ENCODE measurements at places on chromosomes 3 and 15.

GRCh38 chr15:65952391-65953053, 83.2 kb downstream of the RAB11A start:
- no peak for DNase-seq

DNA sequence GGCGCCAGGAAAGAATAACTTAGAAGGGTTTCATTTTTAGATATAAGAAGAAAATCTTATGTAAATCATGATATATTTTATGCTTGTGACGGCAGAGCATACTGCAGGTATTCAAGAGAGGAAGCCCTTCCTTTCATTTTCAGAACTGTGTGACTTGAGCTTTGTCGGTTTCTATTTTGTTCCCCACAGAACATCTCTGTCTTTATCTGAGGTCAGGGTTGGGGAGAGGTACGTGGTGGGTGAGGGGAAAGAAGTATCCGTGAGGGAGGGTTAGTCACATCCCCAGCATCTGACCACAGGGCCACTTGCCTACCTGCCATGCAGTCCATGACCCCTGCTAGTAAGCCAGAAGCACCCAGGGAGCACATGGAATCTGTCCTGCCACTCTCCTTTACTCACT, 126.5 kb downstream of the DGKG start:
- DNase-seq: no peak

DNA sequence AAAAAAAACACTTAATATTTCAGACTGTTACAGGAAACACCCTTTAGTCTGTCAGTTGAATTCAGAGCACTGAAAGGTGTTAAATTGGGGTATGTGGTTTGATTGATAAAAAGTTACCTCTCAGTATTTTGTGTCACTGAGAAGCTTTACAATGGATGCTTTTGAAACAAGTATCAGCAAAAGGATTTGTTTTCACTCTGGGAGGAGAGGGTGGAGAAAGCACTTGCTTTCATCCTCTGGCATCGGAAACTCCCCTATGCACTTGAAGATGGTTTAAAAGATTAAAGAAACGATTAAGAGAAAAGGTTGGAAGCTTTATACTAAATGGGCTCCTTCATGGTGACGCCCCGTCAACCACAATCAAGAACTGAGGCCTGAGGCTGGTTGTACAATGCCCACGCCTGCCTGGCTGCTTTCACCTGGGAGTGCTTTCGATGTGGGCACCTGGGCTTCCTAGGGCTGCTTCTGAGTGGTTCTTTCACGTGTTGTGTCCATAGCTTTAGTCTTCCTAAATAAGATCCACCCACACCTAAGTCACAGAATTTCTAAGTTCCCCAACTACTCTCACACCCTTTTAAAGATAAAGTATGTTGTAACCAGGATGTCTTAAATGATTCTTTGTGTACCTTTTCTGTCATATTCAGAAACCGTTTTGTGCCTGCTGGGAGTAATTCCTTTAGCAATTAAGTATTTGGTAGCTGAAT, 17.9 kb downstream of the TMEM43 start:
- DNase-seq: peak; percentile 29

GRCh38 chr3:53585049-53585448, 90.6 kb downstream of the CACNA1D start:
- DNase-seq: no peak

GRCh38 chr15:80978685-80979329, 10.8 kb downstream of the MESD start:
- DNase-seq: no peak

DNA sequence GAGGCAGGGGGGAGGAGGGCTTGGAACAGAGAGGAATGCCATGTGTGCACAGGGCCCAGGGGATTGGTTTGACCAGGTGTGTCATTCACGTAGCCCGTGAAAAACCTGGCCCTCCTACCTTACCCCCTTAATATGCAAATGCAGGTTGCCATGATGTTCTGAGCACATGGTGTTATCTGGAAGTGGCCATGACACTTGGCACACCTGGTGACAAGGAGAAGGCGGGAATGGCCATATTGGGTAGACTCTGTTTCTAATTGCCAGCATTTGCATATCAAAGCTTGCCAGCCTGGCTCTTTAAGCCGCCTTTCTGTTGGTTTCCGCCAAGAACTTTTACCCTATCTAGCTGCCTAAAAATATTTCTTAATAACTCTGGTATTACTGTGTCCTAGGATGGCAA, 202.1 kb upstream of the DPH6 start:
- no peak for DNase-seq

DNA sequence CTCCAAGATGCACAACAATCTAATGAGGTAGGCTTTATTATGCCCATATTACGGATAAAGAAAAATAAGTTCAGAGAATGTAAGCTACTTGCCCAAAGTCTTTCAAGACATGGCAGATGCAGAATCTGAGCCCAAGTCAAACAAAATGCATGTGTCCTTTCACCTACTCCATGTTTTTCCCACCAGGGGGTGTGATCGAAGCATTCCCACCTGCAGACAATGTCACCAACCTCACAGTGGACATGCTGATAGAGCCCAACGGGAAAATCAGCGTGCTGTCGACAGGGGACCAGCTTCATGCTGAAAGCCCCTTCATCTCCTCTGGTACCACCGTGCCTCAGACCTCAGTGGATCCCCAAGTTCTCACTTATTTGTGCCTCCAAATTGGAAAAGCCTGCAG, 99.8 kb upstream of the C15orf61 start:
- no peak for DNase-seq

- no peak for DNase-seq
Measured at GRCh38 chr3:27985369-27986035, 255.9 kb upstream of the CMC1 start.

DNA sequence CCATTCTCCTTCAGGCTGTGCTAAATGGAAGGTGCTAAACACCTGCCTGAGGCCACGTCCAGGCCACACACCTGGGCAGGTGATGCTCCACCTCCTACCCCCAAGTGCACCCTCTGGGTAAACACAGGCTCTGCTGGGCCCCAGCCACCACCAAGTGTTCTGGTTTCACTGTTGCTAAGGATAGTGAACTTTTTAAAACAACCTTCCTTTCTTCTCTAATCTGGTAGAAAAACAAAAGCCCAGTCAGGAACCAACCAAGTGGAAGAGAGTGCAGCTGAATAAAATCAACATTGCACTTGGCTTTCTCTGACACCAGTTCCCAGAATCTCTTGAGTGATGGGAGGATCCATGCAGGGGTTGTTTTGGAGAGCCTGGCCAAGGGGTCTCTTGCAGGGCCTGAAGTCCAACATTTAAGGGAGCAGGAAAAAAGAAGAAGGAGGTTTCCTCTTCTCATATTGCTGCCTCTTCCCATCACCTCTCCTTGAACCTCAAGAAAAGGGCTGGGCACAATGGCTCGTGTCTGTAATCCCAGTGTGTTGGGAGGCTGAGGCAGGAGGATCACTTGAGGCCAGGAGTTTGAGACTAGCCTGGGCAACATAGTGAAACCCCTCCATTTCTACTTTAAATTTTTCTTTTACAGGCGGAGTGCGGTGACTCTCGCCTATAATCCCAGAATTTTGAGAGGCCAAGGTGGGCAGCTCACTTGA, 26.2 kb upstream of the ATP13A3 start:
- DNase-seq: no peak

GRCh38 chr3:168272343-168272985, 176.7 kb upstream of the GOLIM4 start:
- DNase-seq: no peak

GRCh38 chr3:48013288-48013980, 2.8 kb downstream of the MAP4 start:
- no peak for DNase-seq

DNA sequence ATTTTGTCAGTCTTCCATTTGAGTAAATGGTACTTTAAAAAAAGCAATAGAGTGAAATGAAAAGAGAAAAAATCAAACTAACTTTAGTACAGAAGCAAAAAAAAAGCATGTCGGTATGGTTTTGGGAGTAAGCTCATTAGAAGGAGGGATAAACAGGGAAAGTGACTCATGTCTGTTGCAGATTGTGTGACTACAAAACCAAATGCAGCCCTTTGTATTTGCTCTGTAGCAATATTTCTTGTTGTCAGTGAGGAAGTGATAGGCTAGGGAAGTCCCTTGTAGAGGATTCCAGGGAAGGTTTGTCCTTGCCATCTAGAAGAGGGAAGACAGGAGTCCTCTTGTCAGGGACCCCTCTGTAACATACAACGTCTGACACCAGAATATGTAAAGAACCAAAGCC, 150.5 kb upstream of the POU1F1 start:
- no peak for DNase-seq

DNA sequence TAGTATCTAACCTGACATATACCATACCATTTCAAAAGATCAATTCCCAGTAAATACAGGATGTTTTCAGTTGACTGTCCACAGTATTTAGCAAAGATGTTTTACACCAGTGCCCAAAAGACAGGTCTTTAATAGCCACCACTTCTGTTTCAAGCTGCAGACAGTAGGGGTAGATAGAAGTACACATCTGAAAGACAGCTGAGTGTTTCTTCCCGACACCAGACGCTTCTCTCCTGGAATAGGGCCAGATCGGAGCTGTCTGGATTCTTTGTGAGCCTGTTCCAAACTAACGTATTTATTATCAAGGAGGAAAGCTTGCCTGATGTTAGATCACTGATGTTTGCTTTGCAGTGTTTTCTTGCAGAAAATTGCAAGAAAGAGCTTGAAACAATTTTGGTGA, 136.1 kb upstream of the RBMS3 start:
- no peak for DNase-seq

DNA sequence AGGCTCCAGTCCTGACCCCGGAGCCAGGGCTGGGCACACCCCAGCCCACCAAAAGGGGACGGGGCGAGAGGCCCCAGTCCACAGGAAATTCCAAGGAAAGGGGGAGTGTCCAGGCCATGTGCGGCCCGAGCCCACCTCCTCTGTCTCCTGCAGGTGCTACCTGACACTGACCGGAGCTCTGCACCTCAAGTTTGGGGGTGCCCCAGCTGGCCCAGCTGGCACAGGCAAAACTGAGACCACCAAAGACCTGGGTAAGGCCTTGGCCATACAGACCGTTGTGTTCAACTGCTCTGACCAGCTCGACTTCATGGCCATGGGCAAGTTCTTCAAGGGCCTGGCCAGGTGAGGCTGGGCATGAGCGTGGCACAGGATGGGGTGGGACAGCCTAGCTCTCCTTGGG, 44.9 kb downstream of the DNAH1 start:
- no peak for DNase-seq

GRCh38 chr3:184543256-184543655, 18.3 kb upstream of the EPHB3 start:
- no peak for DNase-seq

DNA sequence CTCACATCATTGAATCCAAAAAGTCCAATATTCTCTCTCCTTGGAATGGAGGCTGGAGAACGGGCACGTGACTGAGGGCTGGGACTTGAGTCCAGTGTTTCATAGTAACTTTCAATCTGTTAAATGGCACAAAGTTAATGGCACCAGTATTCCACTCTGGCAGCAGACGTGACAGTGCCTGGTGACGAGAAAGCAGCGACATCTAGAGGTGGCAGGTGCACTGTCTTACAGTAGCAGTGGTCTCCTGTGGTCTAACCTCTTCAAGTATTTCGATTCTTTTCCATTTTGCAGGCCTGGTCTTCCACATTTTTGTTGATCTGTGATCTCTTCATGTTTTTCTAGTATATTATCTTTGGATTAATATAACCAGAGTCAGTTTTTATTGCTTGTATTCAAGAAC, 107.1 kb downstream of the OXSM start:
- DNase-seq: no peak

DNA sequence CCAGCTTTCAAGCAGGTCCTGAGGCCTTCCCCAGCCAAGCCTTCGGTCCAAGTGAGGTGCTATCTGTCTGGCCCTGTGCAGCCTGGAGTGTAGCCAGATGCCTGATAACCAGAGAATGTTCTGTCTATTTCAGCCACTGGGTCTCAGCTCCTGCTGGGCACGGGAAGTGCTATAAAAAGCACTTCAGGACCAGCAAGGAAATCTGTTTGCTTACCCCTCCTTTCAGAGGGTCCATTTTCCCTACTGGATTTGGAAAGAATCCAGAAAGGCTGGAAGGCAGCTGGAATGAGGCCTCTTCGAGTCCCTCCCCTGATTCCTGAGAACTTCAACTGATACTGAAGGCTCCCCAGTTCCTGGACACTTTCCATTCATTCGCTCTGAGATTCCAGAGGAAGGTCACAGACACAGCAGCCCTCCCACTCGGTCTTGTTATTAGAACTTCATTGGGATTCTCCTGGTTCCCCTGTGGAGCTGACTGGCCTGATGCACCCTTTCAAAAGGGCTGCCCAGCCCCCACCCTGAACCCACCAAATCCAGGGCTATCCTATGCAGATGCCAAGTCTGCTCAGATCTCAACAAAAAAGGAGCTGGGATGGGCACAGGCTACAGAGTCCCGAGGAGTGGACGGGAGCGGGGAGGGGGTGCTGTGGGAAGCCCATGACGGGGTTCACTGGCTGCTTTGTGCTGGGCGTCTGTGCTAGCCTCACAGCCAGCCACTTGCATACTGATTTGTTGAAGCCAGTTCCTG, 70.4 kb downstream of the UMPS start:
- DNase-seq: no peak

DNA sequence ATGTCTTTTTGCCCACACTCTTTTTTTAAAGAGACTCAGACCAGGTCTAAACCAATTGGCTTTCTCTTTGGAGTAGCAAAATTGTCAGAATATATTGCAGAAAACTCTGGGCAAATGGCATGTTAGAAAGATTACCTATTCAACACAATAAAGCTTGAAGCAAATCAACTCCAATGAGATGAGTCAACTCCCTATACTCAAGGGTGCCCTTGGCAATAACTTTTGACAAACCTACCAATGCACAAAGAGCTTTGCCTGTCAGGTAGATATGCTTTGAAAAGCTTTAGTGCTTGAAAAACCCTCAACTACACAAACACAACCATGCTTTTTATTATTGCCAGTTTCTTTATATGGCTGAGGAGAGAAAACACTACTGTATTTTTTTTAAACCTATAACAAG, 137.7 kb upstream of the GRM7 start:
- DNase-seq: no peak

DNA sequence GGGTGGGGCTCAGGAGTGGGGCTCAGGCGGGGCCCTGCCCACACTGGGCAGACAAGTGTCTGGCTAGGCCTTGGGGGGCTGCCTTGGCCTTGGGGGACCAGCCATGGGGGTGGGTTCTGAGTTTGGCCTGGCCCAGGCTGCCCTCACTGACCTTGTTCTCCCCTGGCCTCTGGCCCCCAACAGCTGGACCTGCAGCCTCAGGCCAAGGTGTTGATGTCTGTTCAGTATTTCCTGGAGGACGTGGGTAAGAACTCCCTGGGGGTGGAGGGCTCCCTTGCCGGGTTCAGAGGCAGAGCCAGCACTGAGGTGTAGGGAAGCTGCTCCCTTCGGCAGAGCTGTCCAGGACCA, 20.0 kb downstream of the PRKCD start:
- DNase-seq: no peak

GRCh38 chr3:99534951-99535704, 103.3 kb upstream of the COL8A1 start:
- DNase-seq: no peak

DNA sequence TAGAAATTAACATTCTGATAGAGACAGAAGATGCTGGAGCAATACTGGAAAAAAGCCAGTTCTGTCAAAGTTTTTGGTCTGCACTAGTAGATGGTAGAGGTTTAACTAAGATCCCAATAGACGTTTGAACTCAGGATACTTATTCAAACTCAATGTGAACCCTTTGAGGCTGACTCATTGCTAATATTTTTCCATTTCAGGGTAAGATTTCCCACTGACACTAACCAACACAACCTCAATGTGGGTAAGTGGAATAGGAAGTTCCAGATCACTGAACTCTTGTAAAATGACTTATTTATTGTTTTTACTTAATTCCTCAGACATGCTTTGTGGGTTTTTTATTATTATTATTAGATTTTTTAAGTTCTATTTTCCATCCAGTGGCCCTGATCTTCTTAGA, 1024.8 kb downstream of the EPHA3 start:
- DNase-seq: no peak

Measured in stimulated activated CD4-positive, alpha-beta T cell treated with anti-CD3 and anti-CD28 coated beads, TNF-alpha, amount 100 ng/mL, for 4 hours (primary cell).